ENCODE measurements at places on chromosomes 3 and 15.

GRCh38 chr3:28699283-28699682, 350.7 kb upstream of the AZI2 start:
- no peak for DNase-seq

GRCh38 chr3:49869525-49870126, at the start of gene CAMKV:
Gene CAMKV, minus strand, starts transcription at chr3:49869906. Its CDS starts 7,518 bp downstream, at chr3:49862388.
- peak; percentile 72 for DNase-seq

DNA sequence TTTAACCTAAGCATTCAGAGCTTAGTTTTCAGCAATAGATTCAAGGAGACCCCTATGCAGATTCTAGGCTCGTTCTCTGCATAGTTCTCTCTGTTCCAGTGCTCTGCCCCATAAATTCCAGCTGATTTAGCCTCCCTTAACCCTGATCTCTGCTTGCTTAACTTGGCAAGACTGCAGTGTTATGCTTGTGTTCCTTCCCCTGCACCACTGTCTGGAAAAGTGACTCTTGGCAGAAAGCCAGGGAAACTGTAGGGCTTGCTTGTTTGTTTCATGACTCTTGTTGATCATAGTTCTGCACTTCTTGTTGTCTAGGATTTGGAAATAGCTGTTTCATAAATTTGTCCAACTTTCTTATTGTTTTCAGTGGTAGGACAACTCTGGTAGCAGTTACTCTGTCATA, 40.1 kb downstream of the ANAPC13 start:
- DNase-seq = no peak

- DNase-seq = peak; percentile 81
Observed at GRCh38 chr3:40043444-40043755, 234.0 kb downstream of the MYRIP start.

DNA sequence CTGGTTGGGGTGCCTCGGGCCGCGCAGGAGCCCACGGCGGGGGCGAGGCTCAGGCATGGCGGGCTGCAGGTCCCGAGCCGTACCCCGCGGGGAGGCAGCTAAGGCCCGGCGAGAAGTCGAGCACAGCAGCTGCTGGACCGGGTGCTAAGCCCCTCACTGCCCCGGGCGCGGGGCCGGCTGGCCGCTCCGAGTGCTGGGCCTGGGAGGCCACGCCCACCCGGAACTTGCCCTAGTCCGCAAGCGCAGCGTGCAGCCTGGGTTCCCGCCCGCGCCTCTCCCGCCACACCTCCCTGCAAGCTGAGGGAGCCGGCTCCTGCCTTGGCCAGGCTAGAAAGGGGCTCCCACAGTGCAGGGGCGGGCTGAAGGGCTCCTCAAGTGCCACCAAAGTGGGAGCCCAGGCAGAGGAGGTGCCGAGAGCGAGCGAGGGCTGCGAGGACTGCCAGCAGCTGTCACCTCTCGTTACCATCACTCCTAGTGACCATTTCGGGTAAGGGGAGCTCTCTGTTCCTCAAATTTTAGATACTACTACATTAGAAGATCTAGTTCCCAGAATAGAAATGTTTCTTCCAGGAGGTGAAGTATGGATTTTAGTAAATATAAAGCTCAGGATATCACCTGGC, 417.0 kb upstream of the AGTR1 start:
- peak; percentile 4 for DNase-seq

DNA sequence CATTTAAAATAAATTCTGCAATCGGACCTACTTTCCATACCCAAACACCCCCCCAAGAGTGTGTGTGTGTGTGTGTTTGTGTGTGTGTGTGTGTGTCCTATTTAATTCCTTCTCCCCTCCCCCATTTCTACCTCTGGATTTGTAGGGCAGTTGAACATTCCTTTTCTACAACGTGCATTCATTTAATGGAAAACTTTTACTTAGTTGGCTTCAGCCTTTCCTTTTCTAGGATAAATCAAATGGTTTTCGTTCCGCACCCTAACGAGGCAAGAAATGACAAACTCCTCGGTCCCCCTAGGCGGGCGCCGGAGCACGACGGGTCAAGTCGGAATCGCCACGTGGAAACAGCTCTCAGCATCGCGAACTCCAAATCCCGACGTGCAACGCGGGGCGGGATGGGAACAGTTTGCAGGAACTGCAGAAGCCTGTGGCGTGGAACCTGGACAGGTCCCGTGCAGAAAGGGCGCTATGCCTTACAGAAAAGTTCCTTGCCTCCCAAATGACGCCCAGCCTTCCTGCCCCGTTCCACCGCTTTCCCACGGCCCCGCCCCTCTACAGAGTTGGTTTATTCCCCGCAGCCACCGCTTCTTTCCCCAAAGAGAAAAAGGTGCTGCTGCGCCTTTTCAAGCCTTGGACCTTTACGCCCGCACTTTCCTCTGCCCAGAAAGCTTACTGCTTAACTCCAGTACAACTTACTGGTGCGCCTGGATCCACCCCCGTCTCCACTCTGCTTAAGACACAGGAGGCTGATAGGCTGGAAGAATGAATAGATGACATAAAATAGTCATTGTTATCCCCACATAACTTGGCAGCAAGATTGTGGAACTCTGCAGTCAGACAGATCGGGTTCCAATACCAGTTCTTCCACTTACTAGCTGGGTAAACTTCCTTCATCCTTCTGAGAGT, 1.1 kb upstream of the EIF2B5 start:
- peak; percentile 91 for DNase-seq

GRCh38 chr3:172218350-172219323, 179.3 kb downstream of the FNDC3B start:
- DNase-seq = no peak

DNA sequence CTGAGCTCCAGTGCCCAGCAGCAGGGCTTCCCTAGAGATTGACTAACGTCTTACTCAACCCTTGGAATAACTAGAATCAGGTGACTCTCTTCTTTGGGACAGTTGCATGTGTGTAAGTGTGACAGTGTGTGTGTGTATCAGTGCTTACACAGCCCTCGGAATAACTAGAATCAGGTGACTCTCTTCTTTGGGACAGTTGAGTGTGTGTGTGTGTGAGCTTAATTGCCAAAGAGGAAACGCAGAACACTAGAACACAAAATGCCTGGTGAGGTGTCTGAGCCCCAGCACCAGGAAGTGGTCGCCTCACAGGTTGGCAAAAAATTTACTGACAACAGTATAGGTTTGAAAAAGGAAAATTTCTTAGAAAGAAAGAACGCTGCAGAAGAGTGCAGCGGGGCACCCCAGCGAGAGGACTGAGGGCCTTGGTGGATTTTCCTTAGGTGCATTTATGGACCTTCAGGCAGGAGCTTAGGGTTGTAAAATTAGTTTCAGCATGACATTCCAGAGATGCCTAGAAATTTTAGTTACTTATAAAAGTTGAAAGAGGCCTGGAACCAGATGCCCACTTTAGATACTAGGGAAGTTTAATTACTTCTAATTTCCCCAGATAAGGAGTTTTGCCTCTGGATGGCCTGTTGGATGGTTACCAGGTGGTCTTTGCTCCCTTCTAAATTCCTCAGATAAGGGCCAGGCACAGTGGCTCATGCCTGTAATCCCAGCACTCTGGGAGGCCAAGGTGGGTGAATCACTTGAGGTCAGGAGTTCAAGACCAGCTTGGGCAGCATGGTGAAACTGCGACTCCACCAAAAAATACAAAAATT, 3.7 kb upstream of the WDR82 start:
- DNase-seq = no peak

GRCh38 chr3:191342411-191342810, 12.1 kb upstream of the UTS2B start:
- DNase-seq = no peak

- DNase-seq = no peak
Observed at GRCh38 chr3:11618904-11619303, 24.8 kb downstream of the VGLL4 start.

DNA sequence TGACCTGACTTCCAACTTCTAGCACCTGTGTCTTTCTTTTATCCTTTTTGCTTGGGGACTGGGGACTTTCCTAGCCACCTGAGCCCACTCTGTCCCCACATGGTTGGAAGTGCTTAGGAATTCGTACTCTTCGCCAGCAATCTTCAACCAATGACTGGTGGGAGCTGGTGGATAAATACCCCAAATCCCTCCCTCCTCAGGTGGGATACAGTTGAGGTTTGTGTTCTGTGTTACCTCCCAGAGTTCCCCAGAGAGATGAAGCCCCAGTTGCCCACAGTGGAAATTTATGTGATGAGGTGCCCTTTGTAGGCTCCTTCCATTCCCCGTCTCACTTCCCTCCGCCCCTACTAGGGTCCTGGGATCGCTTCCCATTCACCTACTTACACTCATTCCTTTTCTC, 40.1 kb upstream of the CFAP161 start:
- no peak for DNase-seq

- no peak for DNase-seq
Observed at GRCh38 chr3:36649125-36649524, 115.2 kb downstream of the DCLK3 start.

DNA sequence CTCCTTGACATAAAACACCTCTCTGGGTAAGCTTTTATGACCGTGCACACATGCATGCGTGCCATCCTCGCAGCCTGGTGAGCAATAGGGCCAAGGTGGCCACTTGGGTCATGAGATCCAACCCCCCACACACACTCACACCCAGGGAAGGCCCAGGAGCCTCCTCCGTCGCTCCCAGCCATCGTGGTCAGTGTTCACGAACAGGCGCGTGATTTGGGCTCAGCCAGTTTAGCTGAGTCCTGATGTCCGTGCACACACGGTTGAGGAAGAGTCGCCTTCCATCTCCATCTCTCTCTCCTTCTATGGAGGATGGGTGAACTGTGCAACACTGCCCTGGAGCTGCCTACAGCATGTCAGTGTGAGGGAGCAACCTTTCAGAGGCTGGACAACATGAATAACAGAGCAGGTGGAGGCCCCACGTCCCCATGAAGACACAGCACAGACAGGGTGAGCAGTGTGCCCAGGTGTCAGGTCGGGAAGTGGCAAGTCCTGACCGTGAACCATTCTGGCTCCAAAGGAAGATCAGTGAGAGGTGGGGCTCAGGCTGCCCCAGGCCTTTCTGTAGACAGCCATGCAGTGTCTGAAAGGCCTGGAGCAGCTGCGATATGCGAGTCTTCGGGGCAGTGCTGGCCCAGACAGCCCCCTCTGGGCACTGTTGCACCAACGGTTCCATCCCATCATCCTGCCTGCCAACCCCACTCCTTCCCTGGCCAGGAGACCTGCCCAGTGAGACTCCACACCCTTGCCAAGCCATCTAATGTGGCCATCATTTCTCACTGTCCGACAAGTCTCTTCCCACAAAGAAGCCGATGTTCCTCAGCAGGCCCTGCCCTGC, 253.4 kb downstream of the OCA2 start:
- no peak for DNase-seq

DNA sequence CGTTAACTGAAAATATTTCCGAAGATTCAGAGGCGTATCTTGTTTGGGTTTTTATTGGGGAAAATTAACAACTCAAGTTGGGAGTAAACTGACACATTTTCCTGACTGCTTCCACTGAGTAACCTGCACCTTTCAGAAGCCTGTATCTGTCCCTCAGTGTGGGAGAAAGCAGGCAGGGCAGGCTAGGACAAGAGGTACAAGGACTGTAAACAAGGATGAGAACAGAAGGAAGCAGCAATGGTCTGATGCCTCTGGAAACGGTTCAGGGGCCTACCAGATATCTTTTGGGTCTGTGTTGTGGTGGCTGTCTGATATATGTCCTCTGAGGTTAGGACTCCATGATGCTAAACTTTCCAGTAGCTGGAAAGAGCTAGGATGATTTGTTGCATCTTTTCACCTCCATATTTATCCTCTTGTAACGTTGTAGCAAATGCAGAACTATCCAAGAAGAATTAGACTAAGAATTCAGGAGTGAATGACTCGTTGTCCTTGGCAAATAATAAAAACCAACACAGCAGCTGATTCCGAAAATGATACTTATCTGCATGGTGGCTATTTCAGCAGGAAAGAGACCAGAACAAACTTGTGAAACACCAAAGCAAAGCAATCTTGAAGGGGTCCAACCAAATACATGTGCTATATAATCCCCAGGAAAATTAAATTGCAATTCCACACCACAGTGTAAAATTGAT, 195.9 kb upstream of the ICE2 start:
- no peak for DNase-seq

- no peak for DNase-seq
Observed at GRCh38 chr3:14222900-14223594, 44.4 kb downstream of the LSM3 start.

- DNase-seq = no peak
Observed at GRCh38 chr3:10365791-10366190, 44.9 kb upstream of the SEC13 start.

GRCh38 chr15:90059208-90059985, 42.9 kb downstream of the IDH2 start:
- no peak for DNase-seq

GRCh38 chr15:25852661-25853524, 10.2 kb downstream of the ATP10A start:
- no peak for DNase-seq

DNA sequence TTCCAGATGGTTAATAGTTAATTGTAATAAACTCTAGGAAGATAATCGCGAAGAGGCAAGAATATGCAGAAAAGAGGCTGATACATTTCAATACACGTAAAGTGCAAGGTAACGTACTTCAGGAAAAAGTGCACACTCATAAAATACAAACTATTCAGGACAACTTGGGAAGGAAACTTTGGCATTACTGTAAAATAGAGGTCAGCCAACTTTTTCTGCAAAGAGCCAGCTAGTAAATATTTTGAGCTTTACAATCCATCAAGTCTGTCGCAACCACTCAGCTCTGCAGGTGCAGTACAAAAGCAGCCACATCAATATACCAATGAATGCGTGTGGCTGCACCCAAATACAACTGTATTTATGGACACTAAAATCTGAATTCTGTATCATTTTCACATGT, 51.6 kb upstream of the THUMPD3 start:
- DNase-seq = no peak

GRCh38 chr15:40238532-40239403, at the start of gene PAK6:
Gene PAK6, plus strand, starts transcription at chr15:40239063. Its CDS starts 25,723 bp downstream, at chr15:40264786.
- peak; percentile 65 for DNase-seq

- DNase-seq = no peak
Observed at GRCh38 chr3:50525987-50526386, 22.6 kb upstream of the CACNA2D2 start.

DNA sequence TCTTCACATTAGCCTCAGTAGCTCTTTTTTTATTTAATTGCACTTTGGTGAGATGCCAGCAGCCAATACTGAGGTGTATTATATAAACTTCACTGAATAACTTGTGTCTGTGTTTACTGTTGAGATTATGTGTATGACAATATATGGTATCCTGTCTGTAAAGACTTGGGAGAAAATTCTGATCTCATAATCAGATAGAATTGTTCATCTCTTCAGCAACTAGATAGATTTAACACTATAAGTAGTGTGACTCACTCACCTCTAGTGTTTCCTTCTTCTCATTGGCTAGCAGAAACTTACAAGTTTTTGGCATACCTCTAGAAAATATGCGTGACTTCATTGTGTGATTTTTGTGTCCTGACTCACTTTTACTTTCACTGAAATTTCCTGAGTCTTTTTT, 67.6 kb upstream of the TGFBR2 start:
- DNase-seq = no peak

- peak; percentile 75 for DNase-seq
Observed at GRCh38 chr3:126245811-126246727, 65.7 kb upstream of the ALDH1L1 start.

GRCh38 chr3:177513815-177514610, 316.7 kb upstream of the TBL1XR1 start:
- DNase-seq = no peak

DNA sequence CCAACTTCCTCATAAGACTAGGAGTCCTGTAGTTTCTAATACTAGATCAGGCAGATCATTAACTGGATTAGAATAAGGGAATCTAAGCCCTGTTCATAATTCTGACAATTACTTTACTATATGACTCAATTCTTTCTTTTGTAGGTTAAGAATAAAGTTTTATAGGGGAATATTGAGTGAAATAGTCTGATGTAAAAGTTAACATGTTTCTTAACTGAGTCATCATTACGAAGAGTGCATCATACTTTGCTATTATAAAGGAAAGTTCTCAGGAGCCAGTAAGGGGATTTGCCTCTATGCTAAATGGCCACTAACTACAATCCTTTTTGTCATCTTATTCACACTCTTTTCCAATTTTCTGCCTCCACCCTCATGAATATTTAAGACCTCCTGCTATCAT, 63.1 kb downstream of the POLQ start:
- DNase-seq = no peak

Data from BE2C (cell line).